ENCODE measurements at places on chromosomes 2 and 18. TPM values are rescaled to one million over a fixed set of nuclear protein-coding genes. Genes with fewer than 3 reads are reported as not detected.

GRCh38 chr2:225558399-225559071 lies 159.0 kb downstream of the NYAP2 start:
- DNase-seq: no peak

DNA sequence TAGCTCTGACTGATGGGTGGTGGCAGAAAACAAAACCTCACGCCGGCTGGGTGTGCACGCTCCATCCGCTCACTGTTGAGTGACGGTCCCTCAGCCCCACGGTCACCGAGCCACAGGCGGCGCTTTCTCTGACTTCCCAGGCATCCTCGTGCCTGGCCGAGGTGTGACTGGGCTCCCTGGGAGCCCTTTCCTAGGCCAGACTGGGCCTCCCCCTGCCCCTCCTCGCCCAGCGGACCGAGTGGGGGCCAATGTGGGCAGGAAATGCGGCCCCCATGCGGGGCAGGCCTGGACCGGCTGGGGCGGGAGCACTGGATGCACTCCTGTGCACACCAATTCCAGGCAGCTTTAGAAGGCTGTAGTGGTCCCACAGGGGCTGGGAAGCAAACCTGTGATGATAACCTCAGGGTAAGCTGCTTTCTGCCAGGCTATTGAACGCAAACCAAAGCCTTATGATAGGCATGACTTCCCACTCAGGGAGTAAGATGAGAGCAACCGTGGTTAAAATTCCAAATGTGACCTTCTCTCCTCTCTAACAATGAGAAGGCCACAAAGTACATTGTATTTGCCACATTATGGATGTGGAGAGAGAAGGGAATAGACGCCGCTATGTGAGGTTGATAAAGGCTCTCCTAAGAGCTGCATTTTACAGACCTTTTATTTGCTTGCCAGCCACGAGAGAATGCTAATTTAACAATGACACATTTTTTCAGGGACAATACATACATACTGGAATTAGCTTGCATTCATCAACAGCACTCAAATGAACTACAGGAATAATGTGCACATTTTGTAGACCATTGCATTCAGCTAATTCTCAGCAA lies 83.9 kb upstream of the PGAP1 start:
- no peak for DNase-seq

GRCh38 chr18:76847916-76848315 lies 25.6 kb downstream of the ZNF236 start:
- DNase-seq: no peak

GRCh38 chr18:31190919-31191318 lies 28.3 kb upstream of the DSC1 start:
- no peak for DNase-seq

Gene ARMC9
- 27.7 TPM for total RNA-seq

Gene KCNIP3
- 20.8 TPM for total RNA-seq

Gene CYB5A
- total RNA-seq: 18.0 TPM

Gene TLX2
- not detected for total RNA-seq

Gene GCG
- total RNA-seq: not detected

Gene ABCG5
- total RNA-seq: not detected

Gene MSH2
- 74.9 TPM for total RNA-seq

Gene CCDC85A
- 25.3 TPM for total RNA-seq
